Fibroblast of the aortic adventitia (primary cell): ENCODE measurements at places on chromosomes 16 and 17. TPM values are rescaled to one million over a fixed set of nuclear protein-coding genes. Genes with fewer than 3 reads are reported as not detected.

Gene KRTAP9-4
- not detected in 2 replicates for total RNA-seq

Gene PNMT
- total RNA-seq = not detected in 2 replicates

Gene ADAD2
- total RNA-seq = not detected in 2 replicates

Gene CACNG5
- total RNA-seq = not detected in 2 replicates

Gene HOXB4
- total RNA-seq = 3.8 and 7.0 TPM in 2 replicates

Gene SPPL2C
- total RNA-seq = not detected in 2 replicates

Gene MMP25
- not detected in 2 replicates for total RNA-seq

Gene CHST6
- total RNA-seq = 0.16 and 0.27 TPM in 2 replicates
